Activated T-helper 17 cell treated with anti-CD3 and anti-CD28 coated beads, Interleukin-2, amount 50 U/mL, for 72 hours (primary cell): ENCODE measurements at places on chromosomes 4 and X. TPM values are rescaled to one million over a fixed set of nuclear protein-coding genes. Genes with fewer than 3 reads are reported as not detected.

DNA sequence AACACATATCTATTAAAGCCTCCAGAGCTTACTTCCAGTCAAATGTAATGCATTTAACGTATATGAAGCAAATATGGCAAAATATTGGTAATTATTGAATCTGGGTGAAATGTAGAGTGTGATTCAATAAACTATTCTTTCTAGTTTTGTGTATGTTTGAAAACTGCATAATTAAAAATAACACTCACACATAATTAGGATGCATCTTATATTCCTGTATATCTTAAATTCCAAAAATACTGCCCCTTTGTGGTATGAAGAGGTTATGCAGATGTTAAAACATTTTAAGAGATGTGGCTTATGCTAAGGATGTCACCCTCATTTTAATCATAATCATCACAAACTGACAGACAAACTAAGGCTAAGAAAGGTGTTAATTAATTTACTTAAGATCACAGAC, 182.9 kb downstream of the COX18 start:
- ATAC-seq = no peak

DNA sequence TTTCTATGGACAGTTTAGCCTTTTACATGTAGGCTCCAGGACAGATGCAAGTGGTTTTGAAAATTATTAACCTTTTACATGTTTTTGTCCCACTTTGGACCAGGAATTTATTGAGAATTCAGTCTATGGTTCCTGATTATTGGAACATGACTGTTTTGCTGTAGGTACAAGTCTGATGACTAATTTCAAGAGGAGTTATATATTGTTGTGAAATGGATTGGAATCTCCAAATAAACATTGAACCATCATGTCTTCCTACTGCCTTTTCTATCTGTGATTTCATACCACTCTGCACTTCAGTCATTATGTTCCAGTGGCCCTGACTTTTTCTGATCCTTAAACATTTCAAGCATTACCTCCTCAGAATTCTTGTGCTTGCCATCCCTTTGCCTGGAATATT, 35.9 kb downstream of the TBC1D19 start:
- no peak for ATAC-seq

GRCh38 chr4:4555916-4556315, 14.1 kb upstream of the STX18 start:
- ATAC-seq = no peak

GRCh38 chrX:132022967-132023895, at the start of gene STK26:
TSS of gene STK26 (plus strand) at chrX:132023302. CDS start at chrX:132023618, 316 bp downstream.
- ATAC-seq = peak; percentile 82

GRCh38 chr4:153809307-153809706, 20.4 kb upstream of the SFRP2 start:
- ATAC-seq = peak; percentile 93

GRCh38 chrX:51461053-51462044, 35.0 kb downstream of the NUDT11 start:
- ATAC-seq = no peak

GRCh38 chr4:1249731-1250526, 999 bp upstream of the CTBP1 start:
- ATAC-seq = peak; percentile 49

- ATAC-seq = peak; percentile 47
These were observed 56.1 kb downstream of the FAM13A start for GRCh38 chr4:89000844-89001360.

DNA sequence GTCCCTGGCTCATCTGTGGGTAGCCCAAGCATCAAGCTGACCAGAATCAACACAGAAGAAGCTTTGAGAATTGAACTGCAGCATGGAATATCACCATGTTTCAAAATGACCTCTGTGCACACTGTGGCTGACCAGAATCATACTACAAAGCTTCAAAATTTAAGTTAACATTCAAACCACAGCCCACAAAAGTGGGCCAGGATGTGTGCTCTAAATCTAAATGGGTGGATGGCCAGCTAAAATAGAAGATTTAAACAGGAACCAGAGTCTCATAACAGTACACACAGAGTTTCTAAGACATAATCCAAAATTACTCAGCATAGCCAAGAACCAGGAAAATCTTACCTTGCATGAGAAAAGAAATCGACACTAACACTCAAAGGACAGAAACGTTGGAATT, 46.1 kb downstream of the KLF3 start:
- ATAC-seq = peak; percentile 59

DNA sequence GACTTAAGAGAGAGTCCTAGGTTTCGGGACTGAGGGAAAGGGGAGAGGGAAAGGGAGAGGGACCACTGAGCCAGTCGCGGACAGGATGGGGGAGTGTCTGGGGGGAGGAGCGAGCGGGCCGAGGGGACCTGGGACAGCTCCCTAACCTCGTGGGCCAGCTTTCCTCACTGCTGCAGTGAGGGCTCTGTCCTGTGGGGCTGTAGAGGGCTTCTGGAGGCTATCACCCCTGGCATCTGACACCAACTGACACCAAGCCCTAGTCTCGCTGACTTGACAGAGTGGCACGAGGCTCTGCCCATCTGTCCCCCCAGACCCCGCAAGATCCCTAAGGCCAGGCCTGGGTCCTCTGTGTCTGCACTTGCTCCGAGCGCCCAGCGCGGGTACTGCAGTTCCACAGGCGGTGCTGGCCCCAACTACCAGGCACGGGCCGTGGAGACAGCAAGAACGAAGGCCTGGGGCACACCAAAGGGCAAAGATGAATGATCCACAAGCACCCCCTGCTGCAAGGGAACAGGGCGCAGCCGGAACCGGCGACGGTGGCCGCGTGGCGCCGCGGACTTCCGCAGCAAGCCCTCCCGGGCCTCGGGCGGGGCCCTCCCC, 465 bp downstream of the HAUS7 start:
- ATAC-seq = peak; percentile 41

DNA sequence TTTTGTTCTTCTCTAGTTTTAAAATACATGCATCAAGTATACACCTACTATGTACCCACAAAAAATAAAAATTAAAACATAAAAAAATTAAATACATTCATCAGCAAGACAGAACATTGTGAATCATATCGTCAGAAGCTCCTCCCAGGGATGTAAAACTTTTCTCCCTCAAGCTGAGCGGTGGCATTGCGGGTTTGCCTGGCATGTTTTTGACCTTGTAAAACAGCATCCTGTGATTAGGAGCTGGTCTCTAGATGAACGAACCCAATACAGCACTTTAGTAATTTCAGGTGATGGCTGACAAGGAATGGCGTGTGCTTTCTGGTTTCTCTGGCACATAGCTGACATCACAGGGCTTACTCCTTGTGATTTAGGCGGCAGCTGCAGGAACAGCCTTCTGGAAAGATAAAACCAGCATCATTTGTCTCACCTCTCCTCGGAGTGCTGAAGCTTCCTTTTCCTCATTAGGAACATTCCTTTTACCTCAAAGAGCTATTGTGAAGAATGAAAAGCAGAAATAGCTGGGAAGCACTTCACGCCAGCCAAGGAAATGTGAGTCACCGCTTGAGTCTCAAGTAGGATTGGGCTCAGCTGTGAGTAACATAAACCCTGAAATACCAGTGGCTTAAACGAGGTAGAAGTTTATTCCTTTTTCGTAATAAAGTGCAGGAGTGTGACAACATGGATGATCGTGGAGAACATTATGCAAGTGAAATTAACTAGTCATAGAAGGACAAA, 44.3 kb downstream of the NYX start:
- ATAC-seq = no peak

DNA sequence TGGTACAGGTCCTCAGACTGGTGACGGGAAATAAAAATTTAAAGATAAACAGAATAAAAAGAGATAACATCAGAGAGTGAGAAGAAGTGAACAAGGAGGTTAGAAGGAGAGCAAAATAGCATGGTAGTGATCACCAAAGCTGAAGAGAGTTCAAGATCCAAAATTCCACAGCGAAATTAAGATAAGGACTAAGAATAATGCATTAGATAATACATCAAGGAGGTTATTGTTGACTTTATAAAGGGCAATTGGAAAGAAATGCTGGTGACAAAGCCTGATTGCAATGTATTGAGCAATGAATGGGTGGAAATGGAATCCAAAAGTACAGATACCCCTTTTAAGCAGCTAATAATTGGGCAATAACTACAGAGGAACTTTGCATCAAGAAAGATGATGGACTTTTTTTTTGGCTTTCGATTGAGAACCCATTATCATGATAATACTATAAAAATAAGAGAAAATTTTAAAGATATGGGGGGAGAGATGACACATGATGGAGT, 101.6 kb upstream of the MAP9 start:
- no peak for ATAC-seq

DNA sequence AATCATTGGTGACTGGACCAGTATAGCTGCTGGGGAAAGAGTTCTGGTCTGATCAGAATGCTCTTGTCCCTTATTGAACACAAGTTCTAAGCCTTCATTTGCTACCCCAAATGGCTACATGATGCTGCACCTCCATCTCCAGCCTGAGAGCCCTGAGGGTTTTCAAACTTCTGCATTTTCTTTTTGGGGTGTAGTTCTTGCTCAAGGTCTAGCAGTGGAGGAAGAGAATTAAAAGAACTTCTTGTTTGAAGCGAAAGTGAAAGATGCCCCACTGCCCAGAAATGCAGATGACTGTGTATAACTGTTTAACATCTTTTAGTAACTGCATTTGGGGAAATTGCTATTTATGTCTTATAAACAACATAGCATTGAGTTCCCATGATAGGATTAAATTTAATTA, 38.5 kb downstream of the LAMTOR3 start:
- ATAC-seq = no peak

- no peak for ATAC-seq
These were observed 287.0 kb downstream of the ARHGAP24 start for GRCh38 chr4:85761803-85762528.

DNA sequence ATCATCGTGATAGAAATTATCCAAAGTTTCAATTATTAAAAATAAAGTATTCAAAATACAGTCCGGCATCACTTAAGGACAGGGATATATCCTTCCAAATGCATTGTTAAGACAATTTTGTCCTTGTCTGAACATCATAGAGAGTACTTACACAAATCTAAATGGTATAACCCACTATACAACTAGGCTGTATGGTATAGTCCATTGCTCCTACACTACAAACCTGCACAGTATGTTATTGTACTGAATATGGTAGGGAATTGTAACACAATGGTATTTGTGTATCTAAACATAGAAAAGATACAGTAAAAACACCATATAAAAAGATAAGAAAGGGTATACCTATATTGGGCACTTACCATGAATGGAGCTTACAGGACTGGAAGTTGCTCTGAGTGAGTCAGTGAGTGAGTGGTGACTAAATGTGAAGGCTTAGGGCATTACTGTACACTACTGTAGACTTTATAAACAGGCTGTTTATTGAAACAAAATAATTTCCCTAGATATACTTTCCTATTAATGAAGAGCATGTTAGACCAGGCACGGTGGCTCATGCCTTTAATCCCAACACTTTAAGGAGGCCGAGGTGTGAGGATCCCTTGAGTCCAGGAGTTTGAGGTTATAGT, 44.8 kb upstream of the PTPN13 start:
- no peak for ATAC-seq

DNA sequence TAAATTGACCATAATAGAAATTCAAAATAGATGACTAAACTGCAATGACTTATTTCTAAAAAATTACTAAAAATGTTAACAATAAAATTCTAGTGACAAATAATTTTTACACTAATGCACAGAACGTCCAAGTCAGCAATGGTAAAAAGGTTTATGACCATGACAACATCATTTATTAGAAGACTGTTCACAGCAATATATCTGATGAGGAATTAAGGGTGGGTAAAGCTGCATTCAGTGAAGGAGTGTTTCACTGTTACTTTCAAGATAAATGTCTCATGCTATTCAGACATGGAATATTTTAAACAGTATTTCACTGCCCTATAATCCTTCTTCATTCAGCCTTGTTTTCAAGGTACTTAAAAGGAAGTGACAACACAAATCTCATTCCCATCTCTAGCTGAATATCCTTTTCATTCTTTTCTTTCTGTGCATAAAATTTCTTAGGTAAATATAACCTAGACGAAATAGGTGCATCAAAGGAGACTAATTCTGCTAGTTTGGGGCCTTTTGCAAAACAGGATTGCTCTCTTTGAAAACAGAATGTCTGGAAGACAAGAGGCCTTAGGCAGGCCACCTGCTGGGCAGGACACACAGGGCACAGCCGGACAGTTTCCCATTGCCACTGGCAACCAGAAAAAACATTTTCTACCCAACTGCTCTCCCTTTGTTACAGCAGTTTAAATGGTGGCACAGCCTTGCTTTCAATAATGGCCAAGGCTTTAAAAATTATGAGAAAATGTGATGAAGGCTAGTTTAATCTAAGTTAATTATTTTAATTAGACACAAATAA, 600.3 kb downstream of the SPRY1 start:
- ATAC-seq = no peak

DNA sequence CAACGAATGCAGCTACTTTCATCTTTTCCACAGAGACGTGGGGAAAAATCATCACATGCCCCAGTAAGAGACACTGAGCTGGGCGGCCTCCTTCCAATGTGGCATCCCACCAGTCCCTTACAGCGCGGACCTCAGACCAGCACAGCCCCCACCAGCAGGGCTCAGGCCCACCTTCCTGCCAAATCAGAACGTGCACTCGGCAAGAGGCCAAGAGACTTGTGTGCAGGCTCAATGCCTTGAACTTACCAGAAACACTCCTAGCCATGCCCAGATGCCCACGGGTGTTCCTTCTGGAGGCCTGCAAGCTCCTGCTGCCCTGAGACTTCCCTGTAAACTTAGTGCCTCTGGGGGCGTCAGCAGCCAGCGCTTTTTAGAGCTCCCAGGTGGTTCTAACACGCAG, 31.2 kb downstream of the WDR1 start:
- ATAC-seq = no peak

DNA sequence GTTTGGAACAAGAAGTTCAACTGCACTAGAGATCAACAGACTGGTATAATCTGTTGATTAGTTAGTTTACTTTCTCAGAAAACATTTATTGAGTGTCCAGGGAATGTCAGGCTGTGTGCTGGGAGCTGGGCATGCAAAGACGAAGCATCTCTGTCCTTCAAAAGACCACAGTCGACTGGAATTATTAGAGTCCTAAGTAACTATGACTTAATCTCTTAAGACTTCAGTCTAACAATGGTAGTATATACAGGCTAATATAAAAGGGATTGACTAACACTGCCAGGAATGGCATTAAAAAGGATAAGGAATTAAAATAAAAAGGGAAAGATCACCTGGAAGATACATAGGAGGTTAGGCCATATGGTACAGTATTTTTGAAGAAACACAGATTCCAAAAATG, 128.7 kb downstream of the WDFY3 start:
- ATAC-seq = no peak

DNA sequence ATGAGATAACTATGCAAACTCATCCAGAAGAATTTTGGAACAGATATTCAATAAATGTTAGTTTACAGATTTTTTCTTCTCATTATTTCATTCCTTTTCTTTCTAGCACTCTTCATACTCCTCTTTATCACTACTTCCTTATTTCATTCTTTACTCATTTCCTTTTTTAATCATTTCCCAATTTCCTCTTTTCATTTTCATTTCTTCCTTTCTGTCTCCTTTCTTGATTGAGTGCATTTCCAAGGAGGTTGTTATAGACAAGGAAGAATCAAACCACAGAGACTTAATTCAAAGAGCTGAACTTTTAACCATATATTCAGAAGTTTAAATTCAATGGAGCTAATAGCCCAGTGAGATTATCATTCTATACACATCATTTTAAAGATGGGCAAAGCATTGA, 600.7 kb downstream of the ARAP2 start:
- ATAC-seq = no peak

Gene RNF128
- not detected for total RNA-seq

Gene GPR50
- total RNA-seq = not detected

Gene CCDC160
- total RNA-seq = not detected

Gene GASK1B
- total RNA-seq = not detected

Gene IL13RA1
- 0.45 TPM for total RNA-seq

Gene NAAA
- 36.5 TPM for total RNA-seq

Gene CPE
- total RNA-seq = not detected

Gene SPIN2A
- total RNA-seq = 0.76 TPM
